ENCODE measurements at places on chromosomes 1 and 21.

DNA sequence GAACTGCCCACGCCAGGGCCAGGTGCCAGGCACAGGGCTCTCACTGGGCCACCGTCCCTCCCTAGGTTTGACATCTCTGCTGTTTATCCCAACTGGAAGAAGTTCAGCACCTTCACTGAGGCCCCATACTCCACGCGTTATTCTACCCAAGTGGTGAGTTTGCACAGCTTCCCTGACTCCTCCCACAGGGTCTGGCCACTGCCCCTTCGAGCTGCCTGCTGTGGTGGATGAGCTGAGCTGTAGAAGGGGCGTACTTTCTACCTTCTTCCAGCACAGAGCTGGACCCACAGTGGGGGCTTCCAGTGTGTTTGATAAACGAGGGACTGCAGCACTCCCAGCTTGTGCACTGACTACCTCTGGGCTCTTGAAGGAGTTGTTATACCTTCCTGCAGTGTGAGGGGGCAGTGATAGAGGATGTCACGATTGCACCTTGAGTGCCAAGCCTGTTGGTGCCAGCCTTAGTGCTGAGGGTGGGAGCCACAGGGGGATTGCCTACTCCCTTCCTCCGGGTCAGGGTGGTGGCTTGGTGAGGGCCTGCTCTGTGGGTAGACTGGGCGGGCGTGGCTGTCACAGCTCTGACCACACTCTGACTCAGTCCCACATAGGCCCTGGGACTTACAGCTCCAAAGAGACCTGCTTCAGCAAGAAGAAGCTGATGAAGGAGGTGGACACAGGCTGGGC lies 5.9 kb upstream of the TTC22 start:
- no peak for DNase-seq

GRCh38 chr1:179814546-179814838 lies 63.1 kb downstream of the TOR1AIP2 start:
- DNase-seq: no peak

GRCh38 chr1:51877434-51878307 lies 856 bp downstream of the NRDC start:
- no peak for DNase-seq

DNA sequence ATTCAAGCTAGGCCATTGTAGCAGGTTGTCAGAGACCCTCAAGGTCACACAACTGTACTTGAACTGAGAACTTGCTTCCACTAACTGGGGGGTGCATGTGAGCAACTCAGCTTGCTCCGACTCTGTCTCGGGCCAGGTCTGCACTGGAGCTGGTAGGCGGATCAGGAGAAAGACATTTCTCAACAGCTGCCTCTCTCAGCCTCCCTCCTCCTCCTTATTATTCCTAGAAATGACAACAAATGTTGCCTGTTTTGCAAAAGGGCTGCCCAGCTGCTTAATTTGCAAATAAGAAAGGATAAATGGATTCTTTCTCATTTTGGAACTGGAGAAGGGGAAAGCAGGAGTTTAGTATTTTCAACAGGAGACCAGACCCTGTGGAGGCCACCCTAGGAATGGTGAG lies 140.5 kb downstream of the RHOU start:
- DNase-seq: no peak

GRCh38 chr1:41023279-41023990 lies 1.9 kb upstream of the SLFNL1 start:
- no peak for DNase-seq

GRCh38 chr1:206513312-206514111 lies 6.2 kb downstream of the RASSF5 start:
- DNase-seq: no peak

DNA sequence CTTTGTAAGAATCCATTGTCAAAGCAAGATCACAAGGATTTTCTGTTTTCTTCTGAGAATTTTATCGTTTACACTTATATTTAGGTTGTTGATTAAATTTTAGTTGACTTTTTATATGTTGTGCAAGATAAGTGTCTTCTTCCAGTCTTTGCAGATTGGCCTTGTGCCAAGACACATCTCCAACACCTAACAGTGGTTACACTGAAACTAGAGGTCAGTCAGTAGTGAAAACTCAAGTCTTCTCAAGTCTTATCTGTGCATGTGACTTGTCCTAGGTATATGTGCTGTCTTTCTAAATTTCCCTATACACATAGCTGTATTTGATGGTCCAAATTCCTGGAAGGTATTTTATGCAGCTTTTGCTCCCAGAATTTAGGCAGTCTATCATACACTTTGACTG lies 1183.2 kb upstream of the B3GALT2 start:
- DNase-seq: no peak

GRCh38 chr1:221867003-221867402 lies 125.1 kb upstream of the DUSP10 start:
- DNase-seq: no peak

DNA sequence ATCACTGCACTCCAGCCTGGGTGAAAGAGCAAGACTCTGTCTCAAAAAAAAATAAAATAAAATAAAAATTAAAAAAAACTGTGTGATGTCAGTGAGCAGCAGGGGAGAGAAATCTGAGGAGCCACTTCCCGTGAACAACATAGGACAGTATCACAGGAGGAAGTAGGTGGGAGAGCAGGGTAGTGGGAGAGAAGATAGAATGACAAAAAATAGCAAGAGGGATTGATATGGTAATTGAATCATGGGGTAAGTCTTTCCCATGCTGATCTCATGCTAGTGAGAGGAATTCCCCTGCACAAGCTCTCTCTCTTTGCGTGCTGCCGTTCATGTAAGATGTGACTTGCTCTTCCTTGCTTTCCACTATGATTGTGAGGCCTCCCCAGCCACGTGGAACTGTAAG lies 81.6 kb upstream of the PBX1 start:
- no peak for DNase-seq

Data from NCI-H524 treated with DMSO at 0.1 percent for 48 hours (cell line).